ENCODE measurements at places on chromosomes 7 and 10.

- DNase-seq: no peak
Observed at GRCh38 chr7:4056552-4057288, 625.4 kb upstream of the FOXK1 start.

- peak; percentile 89 for DNase-seq
Observed at GRCh38 chr10:82409671-82410070, 534.7 kb downstream of the NRG3 start.

GRCh38 chr7:135666846-135667245 lies 4.5 kb downstream of the STMP1 start:
- no peak for DNase-seq

DNA sequence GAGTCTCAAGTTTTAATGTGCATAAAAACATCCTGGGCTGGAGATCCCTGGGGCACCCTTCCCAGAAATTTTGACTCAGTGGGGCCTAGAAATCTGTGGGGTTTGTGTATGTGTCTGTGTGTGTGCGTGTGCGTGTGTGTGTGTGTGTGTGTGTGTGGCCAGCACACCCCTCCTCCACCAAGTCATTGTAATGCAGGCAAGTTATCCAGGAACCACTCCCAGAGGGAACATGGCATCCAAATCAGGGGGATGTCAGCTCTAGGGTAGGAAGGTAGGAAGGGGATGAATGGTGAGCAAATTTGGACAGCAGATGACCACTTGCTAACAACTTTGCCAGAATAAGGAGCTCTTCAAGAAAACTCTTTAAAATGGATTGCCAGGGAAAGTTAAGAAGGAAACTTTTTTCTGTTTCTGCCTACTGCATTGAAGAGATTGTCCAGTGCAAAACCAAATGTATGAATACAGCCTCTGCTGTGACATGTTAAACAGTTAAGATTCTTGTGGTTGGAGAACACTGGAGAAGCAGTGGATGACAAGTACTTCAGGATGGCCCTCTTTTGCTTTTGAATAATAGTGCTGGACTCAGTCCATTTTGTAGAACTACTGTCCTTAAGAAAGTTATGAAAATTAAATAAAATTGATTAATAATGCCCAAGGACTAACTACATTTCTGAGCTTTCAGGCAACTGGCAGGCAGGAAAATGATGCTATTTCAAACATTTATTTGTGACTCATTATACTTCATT lies 12.3 kb downstream of the STAMBPL1 start:
- DNase-seq: no peak

DNA sequence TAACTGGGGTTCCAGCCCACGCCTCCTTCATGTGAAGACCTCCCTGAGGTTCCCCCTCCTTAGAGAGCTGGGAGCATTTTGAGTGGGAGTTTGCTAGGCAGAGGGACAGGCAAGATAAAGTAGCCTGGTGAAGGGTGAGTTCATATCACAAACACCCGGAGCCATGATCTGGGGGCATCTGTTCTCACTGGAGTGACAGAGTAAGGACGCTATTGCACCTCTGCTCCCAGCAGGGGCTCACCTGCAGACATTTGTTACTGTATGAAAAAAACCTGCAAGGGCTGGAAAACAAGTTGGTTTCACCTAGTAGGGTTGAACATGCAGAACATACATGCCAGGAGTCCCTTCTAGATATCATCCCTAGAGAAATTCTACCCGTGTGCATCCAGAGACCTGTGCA lies 88.4 kb downstream of the CARD11 start:
- DNase-seq: no peak

DNA sequence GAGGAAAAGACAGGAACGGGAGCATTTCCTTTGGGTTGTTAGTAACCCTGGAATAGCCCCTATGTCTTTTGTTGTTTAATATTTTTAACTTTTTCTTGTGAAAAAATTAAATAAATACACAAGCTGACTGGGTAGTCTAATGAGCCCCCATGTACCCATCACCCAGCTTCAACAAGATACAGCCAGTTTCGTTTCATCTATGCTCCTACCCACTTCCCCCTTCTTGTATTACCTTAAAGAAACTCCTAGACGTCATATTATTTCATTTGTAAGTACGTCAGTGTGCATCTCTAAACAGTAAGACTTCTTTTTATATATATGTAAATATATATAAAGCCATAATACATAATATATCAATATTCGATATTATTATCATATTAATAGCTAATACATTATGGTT lies 42.8 kb upstream of the NUB1 start:
- DNase-seq: no peak

DNA sequence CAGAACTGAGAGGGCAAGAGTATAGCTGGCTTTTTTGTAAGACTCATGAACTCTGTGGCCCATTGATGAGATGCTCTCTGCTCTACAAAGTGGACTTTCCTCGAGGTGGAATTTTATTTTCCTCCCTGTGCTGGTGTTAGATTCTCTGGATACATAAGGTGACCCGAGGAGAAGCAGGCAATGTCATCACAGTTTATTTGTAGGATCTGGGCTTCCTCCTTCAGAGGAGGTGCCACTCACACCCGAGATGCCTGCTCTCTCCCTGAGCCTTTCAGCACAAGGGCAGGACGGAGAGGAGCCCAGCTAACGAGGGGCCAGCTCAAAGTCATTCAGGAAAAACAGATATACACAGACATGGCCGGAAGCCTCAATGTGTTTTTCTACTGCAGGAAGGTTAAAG lies 103.0 kb downstream of the KIAA1217 start:
- DNase-seq: no peak

DNA sequence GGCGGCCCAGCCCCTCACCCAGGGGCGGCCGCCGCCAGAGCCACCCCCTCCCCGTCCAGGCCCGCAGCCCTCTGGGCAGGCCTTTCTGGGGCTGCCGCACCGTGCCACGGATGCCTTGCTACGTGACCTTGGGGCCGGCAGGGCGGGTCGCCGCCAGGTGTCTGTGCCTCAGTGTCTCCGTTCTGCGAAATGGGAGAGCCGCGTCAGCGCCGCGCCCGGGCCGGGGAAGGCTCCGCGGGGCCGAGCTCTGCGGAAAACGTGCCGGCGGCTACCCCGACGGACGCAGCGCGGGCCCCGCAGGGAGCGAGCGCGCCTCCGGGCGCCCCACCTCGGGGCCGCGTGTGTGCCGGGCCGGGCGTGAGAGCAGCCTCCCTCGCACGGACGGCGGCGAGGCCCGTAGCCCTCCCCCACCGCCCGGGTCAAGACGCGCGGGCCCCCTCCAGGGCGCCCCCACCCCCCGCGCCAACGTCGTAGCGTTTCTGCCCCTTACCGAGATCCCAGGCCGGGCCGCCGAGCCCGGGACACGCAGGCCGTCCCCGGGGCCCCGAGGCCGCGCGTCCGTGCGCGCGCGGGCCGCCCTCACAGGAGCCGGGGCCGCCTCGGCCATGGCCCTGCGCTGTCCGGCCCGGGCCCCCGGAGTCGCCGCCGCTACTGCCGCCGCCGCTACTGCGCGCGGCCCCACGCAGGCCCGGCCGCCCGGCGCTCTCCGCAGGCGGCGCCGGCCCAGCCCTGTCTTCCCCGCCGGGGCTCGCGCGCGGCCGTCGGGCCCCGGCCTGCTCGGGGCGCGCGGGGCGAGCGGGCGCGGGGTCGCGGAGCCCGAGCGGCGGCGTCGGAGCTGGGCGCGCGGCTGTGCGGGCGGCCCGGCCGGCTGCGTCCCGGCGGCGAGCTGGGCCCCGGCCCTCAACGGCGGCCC lies 1.1 kb downstream of the ZNF777 start:
- DNase-seq: peak; percentile 10

DNA sequence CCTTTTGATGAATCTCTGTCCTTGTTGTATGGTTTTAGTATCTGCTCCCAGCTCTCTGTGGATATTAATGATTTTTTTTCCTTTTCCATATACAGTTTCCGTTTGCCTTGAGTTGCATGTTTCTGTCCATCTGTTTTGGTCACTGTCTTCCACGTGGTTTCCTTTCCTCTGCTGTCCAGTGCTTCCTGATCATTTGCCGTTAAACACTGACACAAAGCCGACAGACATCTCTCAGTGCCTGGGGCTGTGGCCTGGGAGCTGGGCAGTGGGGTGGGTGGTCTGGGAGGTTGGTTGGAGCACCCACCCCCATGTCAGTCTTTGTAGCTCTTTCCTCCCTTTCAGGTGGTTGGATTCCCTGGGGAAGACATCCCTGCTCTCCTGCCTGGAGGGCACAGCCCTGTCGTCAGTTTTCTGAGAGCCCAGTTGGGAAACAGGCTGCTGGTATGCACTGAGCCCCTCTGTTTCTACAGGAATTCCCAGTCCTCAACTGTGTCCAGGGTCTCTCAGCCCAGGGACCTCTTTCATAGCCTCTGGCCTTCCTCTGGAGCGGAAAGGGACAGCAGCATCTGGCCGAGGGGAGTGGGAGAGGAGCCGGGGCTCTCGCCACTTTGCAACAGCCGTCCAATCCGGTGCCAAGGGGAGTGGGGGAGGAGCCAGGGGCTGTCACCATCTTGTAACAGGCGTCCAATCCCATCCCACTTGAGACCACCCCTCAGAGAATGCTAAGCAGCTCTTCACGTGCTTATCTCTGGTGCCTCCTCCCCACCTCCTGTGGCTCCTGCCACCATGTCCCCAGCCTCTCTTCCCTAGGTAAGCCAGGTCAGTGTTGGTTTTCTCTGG lies 26.7 kb upstream of the MKI67 start:
- DNase-seq: no peak

- DNase-seq: no peak
Observed at GRCh38 chr10:44715136-44715535, 196.0 kb upstream of the TMEM72 start.

- no peak for DNase-seq
Observed at GRCh38 chr10:63210611-63211196, 77.6 kb downstream of the NRBF2 start.

DNA sequence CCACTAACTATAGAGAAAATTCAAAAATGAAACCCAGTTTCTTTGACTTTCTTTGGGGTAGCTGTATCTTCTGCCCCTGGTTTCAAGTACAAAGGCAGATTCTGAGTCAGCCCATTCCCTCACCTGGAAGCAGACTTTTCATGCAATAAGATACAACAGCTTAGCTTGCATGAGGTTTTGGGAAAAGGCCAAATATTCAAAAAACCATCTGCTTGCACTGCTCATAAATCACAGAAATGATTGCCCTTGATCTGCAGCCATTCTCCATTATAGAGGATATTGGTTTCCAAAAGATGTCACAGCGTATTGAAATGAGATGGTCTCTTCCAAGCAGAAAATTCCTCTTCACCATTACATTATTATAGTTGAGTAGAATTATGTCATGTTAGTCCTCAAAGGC lies 354.0 kb downstream of the PHF14 start:
- DNase-seq: no peak

DNA sequence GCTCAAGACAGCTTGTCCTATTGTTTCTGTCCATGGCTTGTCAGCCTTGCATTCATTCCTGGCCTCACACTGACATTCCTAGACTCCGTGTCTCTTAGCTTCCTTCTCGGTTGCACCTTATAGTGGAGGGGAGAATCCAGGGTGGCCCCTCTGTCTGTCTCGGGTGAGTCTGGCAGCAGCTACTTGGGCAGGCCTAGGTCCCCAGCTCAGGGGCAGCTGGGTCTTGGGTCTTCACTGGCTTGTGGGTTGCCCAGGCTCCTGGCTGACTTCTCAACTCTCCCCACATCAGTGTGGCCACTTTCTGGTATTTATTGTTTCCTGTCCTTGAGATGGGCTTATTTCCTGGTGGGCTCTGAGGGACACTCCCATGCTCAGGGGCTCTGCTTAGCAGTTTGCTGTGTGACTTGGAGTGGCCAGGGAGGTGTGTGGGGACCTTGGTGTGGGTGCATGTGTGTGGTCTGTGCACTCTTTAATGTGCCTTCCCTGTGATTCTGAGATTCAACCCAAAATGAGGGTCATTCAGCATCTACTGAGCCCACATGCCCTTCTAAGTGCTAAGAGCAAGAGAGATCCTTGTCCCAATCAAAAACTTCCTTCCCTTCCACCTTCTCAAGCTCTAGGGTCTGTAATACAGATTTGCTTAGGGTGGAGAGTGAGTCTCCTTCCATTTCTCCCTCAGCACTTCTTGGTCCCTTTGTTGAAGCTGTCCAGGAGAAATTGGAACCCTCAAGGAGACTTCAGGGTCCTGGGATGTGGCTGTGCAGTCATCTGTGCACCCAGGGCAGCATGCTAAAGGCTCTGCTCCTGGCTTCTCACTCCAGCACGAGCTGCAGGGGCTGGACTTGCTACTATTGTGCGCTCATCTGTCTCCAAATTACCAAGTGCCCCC lies 20.1 kb downstream of the UPP1 start:
- DNase-seq: no peak

- DNase-seq: no peak
Observed at GRCh38 chr7:41501006-41501405, 201.9 kb downstream of the INHBA start.

DNA sequence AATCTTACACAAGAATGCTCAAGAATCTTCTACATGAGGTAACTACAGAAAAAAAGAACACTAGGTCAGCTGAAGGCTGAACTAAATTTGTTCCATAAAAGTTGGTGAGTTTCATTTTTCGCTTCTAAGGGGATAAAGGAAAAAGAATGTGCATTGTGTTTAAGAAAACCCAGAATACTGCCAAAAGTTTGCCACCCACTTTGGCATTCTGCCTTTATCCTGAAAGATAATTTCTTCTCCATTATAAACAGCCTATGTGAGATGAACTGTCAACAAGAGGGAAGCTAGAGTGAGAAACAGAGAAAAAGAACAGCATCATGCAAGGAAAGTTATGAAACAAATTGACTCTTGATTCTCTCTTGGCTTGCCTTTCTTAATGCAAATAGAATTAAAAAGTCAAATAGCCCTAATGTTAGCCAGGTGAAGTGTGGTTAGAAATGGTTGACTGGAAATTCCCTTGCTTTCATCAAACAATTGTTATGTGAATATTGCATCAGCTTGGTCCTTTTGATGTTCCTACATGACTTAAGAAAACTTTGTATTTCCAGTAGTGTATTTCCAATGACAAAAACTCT lies 25.8 kb downstream of the STEAP1 start:
- no peak for DNase-seq

- DNase-seq: no peak
Observed at GRCh38 chr10:27861781-27862180, 116.2 kb upstream of the MKX start.

DNA sequence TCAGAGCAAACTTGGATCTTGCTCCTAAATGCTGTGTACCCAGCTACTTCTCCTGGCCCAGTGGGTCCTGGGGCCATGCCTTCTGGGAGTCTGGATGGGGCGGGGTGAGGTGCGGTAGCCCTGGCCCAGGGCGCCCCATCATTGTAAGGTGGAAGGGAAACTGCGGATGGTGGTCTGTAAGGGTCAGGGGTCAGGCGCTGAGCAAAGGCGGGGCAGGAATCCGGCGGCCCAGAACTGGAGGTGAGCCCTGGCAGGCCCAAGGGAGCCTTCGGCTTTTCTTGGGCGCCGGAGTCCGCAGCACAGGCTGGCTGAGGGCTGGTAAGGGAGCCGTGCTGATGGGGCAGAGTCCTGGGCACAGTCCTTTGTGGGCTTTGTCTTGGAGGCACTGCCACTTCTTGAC lies 66.5 kb upstream of the CTBP2 start:
- no peak for DNase-seq

All from OCI-LY7 (cell line).